ENCODE measurements at places on chromosomes 2 and 18. TPM values are rescaled to one million over a fixed set of nuclear protein-coding genes. Genes with fewer than 3 reads are reported as not detected.
A peak's percentile ranks its signal among the peaks of the same experiment; 100 is the strongest.

DNA sequence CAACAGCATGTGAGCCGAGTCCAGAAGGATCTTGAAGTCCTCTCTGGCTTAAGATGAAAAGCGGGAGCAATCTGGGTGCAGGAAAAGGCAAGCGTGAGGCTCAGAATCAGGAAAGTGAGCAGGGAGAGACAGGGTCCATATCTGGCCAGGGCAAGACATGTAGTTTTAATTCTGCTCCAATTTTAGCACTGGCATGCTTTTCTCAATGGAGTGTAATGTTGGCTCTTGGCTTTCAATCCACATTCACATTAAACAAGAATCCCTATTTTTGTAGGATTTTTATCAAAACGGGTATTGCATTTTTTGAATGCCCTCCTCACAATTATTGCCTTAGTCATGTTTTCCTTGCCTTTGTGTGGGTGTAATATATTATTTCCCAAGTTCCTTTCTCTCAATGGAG lies 6.0 kb downstream of the SPATA3 start:
- DNase-seq: no peak

GRCh38 chr2:136030406-136030805 lies 45.0 kb upstream of the DARS1 start:
- no peak for DNase-seq

GRCh38 chr18:33749834-33750233 lies 171.8 kb downstream of the ASXL3 start:
- no peak for DNase-seq

- DNase-seq: no peak
These were observed 3.7 kb upstream of the TGFA start for GRCh38 chr2:70557171-70557838.

GRCh38 chr2:43180897-43181296 lies 45.5 kb downstream of the ZFP36L2 start:
- DNase-seq: no peak

GRCh38 chr18:2424420-2424819 lies 146.9 kb downstream of the METTL4 start:
- DNase-seq: no peak

DNA sequence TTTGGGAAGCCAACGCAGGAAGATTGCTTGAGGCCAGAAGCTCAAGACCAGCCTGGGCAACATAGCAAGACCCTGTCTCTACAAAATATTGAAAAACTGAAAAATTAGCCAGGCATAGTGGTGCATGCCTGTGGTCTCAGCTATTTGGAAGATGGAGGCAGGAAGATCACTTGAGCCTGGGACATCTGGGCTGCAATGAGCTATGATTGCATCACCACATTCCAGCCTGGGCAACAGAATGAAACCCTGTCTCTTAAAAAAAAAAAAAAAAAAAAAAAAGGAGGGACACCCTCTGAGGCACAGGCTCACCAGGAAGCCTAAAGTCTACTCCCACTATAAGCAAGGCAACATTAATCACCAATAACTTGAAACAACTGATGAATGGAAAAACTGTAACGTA lies 151.1 kb downstream of the CCDC148 start:
- DNase-seq: no peak

DNA sequence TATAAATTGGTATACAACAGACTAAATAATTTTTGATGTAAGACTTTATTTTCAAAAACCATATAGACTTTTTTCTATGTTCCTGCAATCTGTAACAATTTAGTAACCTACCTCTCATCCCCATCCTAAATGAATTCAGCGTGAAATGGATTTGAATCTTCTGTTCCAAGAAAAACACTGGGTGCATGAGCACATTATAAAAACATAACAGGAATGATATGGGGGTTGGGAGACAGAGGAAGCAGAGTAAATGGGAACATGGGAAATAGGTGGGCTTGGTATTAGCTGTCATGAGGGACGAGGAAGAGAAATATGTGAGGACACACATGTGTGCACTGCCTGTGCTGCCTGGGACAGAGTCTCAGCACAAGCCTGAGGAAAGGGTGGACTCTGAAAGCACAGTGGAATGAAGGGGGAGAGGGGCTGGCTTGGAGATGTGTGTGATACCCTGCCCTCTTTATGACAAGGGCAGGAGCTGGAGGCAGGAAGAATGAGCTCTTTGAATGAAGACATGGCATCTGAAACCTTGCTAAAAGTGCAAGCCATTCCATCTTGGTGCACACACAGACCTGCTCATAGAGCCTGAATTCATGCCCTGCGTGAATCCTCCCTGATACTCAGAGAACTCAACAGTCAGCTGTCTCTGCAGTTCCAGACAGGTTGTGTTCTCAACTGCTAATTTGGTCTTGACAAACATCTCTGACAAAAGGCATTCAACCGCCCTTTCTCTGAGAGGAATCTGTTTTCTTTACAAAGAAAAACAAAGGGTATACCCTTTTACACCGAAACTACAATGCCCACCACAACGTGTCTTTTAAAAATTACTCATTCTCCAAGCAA lies 66.6 kb downstream of the EPB41L3 start:
- no peak for DNase-seq

DNA sequence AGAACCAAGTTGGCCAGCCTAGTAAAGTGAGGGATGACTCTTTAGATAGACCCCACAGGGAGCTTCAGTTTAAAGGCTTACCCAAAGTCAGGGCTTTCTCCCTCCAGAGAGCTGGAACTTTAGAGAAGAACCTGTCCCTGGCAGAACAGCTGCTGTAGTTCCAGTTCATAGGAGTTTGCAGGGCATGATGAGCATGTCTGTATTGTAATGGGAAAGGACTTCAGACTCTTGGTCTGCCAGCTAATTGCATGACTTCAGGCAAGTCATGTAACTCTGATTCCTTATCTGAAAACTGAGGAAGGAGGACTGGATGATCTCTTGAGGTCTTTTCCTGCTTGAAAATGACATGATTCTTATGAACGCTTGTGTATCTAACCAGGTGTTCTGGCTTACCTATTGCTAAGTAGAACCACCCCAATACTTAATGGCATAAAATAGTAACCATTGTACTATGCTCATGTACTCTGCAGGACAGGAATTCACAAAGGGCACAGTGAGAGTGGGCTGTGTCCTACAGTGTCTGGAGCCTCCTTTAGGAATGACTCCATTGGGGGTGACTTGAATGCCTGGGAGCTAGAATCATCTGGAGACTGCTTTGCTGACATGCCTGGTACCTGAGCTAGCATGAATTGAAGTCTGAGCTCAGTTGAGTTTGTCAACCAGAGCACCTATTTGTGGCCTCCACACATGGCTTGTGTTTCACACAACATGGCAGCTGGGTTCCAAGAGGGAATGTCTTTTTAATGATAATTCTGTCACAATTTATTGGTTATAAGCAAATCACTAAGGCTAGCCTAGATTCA lies 18.9 kb downstream of the SP5 start:
- DNase-seq: no peak

GRCh38 chr2:64288321-64289193 lies 144.3 kb upstream of the PELI1 start:
- DNase-seq: no peak

DNA sequence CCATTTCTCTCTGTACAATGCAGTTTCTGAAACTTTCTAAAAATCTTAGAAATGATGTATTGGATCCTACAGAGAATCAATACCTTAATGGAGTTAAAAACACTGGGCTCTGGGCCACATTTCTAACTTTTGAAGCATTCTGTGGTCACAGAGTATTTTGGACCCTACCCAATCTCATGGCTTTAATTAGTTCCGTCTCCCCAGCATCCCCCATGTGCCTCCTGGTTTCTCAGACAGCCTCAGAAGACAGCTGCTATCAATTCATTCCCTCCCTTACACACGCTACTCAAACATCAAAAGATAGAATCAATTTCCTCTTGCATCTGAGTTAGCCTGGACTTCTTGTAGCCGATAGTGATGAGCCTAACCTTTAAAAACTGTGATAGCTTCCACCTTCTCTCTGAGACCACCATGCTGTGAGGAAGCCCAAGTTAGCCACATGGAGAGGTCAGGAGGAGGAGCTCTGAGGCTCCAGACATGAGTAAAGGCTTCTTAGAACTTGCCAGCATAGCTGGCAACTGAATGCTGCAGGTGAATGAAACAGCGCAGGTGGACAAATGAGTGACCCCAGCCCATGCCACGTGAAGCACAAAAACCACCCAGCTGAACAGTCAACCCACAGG lies 10.4 kb downstream of the ADCY3 start:
- no peak for DNase-seq

DNA sequence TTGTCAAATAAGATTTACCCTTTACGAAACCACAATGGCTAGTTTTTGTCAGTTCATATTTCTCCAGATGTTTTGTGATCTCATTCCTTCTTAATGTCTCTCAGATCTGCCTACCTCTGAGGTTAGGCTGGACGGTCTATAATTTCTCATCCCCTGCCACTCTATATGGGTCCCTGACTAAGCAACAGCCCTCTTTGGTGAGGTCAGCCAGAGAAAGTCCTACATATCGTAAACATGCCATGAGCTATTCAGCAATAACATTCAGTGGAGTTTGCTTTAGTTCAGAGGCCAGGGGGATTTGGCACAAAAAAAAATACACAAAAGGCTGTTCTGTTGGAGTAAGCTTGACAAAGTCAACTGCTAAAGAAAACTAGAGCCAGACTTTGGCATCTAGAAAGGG lies 192.1 kb upstream of the NCKAP5 start:
- no peak for DNase-seq

DNA sequence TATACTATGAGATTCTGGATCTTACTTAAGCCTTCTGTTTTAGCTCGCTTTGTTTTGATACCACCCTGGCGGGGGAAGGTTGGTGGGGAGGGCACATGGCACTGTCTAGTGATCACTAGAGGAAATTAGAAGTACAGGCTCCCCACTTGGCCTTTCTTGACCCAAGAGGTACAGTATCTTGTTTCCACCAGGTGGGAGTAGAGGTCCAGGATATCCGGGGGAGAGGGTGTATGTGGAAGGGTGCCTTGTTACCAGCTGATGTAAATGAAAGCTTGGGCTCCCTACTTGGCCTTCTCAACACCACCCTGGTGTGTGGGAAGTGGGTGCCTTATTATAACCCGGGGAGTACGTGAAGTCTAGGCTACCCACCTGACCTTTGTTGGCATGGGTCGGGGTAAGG lies 7.5 kb downstream of the GALNT1 start:
- peak; percentile 64 for DNase-seq

DNA sequence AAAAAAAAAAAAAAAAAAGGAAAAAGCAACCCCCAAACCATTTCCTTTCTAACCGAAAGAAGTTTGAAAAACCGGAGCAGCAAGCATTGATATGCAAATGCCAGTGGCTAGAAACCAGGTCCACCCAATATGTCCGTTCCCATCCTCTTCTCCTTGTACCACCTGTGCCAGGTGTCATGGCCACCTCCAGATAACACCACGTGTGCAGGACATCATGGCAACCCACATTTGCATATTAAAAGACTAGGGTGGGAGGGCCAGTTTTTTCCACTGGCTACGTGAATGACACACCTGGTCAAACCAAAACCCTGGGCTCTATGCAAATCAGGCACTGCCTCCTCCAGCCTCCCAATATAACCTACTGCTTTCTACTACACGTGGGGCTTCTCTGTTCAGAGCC lies 303.3 kb upstream of the GULP1 start:
- no peak for DNase-seq

GRCh38 chr2:192775011-192775410 lies 580.3 kb upstream of the TMEFF2 start:
- no peak for DNase-seq

- DNase-seq: no peak
These were observed 309.5 kb upstream of the CCDC68 start for GRCh38 chr18:55268628-55269275.

GRCh38 chr18:53422896-53423295 lies 801.6 kb downstream of the MBD2 start:
- DNase-seq: no peak

GRCh38 chr2:135949451-135950234 lies 35.8 kb downstream of the DARS1 start:
- no peak for DNase-seq

- no peak for DNase-seq
These were observed 6.4 kb upstream of the SFTPB start for GRCh38 chr2:85674417-85674816.

DNA sequence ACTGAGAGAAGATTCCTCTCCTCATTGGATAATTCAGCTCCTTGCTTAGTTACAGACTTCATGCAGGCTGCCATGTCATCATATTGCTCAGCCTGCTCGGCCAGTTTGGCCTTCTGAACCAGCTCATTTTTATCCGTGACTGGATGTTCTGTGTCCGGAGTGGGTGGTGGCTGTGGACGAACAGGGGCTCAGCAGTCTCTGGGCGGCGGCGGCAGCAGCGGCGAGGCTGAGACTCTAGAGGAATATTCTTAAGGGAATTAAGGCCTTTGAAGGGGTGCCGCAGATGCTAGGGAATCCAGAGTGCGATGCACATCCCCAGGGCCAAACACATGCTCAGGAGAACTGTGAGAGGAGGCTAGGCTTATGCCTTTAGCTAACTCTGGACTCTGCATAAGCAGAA lies 97.9 kb upstream of the GYPC start:
- DNase-seq: no peak

GRCh38 chr2:218039171-218039570 lies 29.9 kb upstream of the RUFY4 start:
- DNase-seq: no peak

DNA sequence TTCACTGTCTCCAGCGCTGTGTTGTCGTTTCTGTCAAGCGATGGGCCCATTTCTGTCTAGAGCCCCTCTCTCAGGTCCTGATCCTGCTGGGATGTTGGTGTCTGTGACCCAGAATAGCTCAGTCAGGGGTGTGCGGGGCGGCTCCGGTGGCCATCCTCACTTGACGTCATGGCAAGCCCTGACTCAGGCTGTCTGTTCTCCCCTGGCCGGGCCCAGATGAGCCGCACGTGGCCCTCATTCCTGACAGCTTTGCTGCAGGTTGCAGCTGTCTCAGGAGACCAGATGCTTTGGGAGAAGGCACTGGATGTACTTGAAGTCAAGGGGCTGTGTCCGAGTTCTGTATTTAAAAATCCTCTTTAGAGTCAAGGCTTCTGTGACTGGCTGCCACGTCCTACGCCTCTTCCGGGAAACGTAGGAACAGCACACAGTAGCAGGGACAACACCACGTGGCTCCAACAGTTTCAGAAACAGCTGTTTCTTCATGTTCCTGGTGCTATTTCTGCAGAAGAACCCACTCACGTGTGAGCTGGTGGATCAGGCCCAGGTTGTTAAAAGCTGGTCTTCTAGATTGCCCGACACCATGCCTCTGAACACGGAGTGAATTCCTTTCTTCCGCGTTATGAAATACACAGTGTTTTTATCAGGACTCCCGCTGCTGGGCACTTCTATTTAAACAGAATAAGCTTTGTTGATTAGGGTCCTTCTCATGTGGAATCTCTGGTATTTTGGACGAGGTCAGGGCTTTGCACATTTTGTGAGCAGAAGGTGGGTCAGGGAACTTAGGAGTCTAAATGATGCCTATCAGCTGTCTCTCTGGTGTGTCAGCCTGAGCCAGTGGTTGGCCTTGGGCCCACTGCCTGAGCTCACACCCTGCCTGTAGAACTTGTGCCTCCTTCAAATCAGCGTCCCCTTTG lies 28.3 kb upstream of the NTSR2 start:
- DNase-seq: no peak

The ACVR2A gene
- 6.0 TPM for total RNA-seq

The PRKCE gene
- total RNA-seq: 9.4 TPM

The SCYGR4 gene
- total RNA-seq: not detected

The ZSWIM2 gene
- total RNA-seq: not detected

The CRYGD gene
- total RNA-seq: not detected

The ABCG8 gene
- total RNA-seq: not detected

The TRABD2A gene
- 40.4 TPM for total RNA-seq

The KCNE4 gene
- not detected for total RNA-seq

The KYNU gene
- total RNA-seq: not detected

The CAPN14 gene
- 1.1 TPM for total RNA-seq

The C2orf15 gene
- total RNA-seq: 1.6 TPM

The PLGLB1 gene
- not detected for total RNA-seq

The SERTAD2 gene
- 11.6 TPM for total RNA-seq

The PCARE gene
- total RNA-seq: not detected

The FOXD4L1 gene
- not detected for total RNA-seq
